ENCODE measurements at places on chromosomes 12 and 14. TPM values are rescaled to one million over a fixed set of nuclear protein-coding genes. Genes with fewer than 3 reads are reported as not detected.

The CRIP1 gene
- 56.5 TPM for total RNA-seq

The MMP19 gene
- 17.4 TPM for total RNA-seq

The KRT74 gene
- not detected for total RNA-seq

The BIN2 gene
- 1.7 TPM for total RNA-seq

- DNase-seq: no peak
Observed at GRCh38 chr14:76995279-76996035, 33.1 kb downstream of the IRF2BPL start.

- DNase-seq: no peak
Observed at GRCh38 chr14:91877376-91877915, 10.1 kb upstream of the TC2N start.

- no peak for DNase-seq
Observed at GRCh38 chr14:68135566-68135965, 316.0 kb downstream of the RAD51B start.

DNA sequence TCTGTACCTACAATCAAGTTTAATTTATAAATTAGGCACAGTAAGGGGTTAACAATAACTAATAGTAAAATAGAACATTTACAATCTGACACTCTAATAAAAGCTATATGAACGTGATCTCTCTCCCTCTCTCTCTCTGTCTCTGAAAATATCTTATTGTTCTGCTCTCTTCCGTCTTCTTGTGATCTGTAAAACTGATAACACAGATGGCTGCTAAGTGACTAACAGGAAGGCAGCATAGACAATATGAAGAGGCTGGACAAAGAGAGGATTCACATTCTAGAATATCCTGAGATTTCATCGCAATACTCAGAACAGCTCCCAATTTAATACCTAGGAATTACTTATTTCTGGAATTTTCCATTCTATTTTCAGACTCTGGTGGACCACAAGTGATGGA, 827.2 kb downstream of the FLRT2 start:
- DNase-seq: no peak
